ENCODE measurements at places on chromosomes 2 and 18.

DNA sequence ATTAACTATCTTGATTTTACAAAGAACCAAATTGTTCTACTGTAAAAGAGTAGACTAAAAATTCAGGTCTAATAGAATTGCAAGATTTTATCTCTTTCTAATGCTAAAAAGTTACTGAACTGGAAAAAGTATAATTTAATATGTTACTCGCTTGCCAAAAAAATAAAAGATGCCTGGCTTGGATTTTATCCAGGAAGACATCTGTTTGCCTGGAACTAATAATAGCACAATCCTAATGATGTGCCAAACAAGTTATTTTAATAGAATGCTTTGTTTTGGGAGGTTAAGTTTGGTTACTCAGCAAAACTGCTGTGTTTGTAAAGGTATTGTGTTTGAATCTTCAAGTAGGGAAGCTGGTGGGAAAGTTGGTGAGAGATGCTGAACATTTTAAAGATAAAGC is 19.4 kb upstream of the ZSWIM2 start:
- no peak for DNase-seq

DNA sequence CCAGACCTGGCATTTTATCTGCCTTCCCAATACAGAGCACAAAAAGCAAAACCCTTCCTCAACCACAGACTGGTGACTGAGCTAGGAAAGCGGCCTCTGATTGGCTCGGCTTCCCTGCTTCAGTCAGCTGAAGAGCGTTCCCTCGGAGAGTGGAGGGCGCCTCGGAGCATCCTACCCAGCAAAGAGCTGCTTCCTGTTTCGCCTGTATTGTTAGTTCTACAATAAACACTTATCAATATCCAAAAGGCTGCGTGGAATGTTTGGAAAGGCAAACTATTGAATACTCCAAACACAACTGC is 125.0 kb downstream of the CACNB4 start:
- peak; percentile 1 for DNase-seq

GRCh38 chr2:68865108-68865507 is 6.1 kb downstream of the BMP10 start:
- DNase-seq, result no peak

GRCh38 chr2:42274863-42275262 is 86.2 kb downstream of the COX7A2L start:
- no peak for DNase-seq

DNA sequence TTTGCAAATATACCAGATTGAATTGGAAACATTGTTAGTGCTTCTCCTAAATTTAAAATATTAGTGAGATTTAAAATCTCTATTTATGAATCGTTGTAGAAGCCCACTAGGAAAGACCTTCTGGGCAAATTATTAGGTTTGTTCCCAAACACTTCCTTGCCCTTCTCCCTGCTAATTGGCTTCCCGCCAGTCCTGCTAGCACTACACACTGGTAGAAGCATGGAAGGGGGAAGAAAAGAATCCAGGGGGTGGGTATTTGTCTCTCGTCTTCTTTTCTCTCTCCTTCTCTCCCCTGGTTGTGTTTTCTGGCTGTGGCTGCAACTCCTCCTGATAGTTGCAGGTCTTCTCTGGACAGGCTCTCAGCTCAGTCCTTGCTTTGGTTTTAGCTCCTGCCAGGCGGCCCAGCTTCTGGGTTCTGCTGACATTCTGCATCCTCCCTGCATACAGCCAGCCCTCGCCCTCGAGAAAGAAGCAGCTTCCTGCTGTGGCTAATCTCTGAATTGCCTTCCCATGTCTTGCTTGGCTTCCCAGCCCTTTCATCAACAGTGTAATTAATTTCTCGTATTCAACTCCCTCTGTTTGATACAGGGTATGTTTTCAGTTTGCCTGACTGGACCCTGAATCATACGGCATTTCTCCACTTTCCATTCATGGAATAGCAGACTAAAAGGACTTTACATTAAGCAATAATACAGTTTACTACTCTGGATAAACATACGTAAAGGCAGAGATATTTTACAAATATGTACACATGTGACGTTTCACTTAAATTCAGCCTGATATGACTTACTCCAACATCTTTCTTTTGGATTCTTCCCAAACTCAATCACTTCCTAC is 6.9 kb upstream of the PARD3B start:
- DNase-seq, result no peak

DNA sequence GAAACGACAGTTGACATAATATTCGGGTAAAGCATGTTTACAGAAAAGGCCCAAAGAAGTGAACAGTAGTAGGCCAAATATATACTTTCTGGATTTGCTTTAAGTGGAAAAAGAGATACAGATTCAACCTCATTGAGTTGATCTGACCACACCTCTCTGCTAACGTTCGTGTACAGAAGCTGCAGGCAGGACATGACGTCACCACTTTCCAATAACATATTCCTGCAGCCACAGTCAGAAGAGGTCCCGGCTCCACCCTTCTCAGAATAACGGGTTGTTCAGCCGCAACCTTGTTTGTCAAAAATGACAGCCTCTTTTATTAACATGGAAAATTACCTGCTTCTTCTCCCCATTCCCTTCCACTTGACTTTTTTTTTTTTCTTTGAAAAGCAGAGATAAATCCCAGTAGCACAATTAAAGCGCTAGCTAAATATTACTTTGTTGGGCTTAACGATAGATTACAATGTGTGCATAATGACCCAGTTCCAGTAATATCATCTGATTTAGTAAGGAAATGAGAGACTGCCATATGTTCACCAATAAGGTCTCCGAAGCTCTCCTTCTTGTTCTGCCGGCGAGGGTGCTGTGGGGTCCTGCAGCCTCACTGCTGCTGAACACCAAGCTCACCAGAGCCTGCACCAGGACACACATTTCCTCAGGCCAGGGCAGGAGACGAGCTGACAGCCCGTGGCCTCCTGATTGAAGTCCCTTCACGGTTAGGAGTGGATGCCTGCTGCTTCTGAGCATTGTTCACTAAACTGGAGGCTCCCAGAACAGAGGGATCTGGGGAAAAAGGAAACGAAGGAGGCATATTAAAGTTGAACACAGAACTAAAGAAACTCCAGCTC is 451.0 kb upstream of the SALL3 start:
- DNase-seq, result no peak

DNA sequence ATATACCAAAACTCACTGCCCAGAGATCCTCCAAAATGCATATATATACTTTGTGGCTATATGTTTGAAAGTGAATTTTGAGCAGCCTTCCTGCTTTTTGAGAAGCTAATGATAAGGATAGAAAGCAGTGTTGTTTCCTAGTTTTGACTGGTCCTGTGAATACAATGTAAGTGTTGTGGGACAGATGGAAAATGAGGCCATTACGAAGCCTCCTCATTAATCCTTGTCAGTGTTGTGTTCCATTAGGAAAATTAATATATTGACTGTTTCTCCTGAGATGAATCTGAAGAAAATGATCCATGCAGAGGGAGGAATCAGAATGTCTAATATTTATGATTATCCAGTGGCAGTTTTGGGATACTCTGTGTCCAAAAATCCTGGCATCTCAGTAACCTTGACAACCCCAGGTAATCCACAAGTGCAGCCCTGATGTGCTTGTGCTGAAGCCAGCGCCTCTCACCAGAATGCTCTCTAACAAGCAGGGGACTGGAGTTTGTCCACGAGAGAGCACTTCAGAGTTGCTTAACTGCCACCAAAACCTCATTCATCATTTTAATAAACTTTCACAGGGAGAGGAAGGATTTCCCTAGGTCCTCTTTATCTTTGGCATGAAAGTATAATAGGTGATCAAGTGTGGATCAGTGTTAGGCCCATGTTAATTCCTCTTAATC is 418.6 kb downstream of the CMPK2 start:
- no peak for DNase-seq

GRCh38 chr2:88036182-88036581 is 19.4 kb downstream of the KRCC1 start:
- no peak for DNase-seq

- DNase-seq, result peak; percentile 58
These were observed at the start of gene NTSR2 for GRCh38 chr2:11669454-11670291. Gene NTSR2 (minus strand): TSS chr2:11670195. CDS start chr2:11670129, 66 bp downstream.

GRCh38 chr18:47063096-47063495 is 27.7 kb upstream of the ELOA2 start:
- DNase-seq, result no peak

DNA sequence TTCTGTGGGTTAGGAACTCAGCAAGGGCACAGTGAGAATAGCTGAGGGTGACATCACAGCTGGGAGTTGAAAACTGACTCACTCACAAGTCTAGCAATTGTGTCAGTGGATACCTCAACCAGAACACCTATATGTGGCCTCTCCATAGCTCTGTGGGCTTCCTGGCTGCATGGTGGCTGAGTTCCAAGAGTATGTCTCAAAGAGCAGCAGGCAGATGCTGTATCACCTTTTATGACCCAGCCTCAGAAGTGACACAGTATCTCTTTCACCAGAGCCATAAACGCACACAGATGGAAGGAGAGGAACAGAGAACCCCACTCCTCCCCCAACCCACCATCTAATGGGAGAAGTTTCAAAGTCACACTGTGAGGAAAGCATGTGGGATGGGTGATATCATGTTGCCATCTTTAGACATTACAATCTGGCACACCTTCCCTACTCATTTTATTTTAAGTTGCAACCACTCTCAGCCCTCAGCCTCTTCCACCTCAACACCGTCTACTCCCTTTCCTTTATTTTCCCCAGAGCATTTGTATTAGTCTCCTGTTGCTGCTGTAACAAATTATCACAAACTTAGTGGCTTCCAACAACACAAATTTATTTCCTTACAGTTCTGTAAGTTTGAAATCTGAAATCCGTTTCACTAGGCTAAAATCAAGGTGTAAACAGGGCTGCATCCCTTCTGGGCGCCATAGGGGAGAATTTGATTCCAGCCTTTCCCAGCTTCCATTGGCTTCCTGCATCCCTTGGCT is 134.6 kb upstream of the SPATS2L start:
- DNase-seq, result no peak

All from stimulated activated CD4-positive, alpha-beta T cell treated with anti-CD3 and anti-CD28 coated beads, Interleukin-15, amount 100 ng/mL, for 24 hours (primary cell).